ENCODE measurements at places on chromosomes 2 and 18.
A peak's percentile ranks its signal among the peaks of the same experiment; 100 is the strongest.

GRCh38 chr2:98478088-98478551, 33.5 kb downstream of the INPP4A start:
- DNase-seq: no peak

DNA sequence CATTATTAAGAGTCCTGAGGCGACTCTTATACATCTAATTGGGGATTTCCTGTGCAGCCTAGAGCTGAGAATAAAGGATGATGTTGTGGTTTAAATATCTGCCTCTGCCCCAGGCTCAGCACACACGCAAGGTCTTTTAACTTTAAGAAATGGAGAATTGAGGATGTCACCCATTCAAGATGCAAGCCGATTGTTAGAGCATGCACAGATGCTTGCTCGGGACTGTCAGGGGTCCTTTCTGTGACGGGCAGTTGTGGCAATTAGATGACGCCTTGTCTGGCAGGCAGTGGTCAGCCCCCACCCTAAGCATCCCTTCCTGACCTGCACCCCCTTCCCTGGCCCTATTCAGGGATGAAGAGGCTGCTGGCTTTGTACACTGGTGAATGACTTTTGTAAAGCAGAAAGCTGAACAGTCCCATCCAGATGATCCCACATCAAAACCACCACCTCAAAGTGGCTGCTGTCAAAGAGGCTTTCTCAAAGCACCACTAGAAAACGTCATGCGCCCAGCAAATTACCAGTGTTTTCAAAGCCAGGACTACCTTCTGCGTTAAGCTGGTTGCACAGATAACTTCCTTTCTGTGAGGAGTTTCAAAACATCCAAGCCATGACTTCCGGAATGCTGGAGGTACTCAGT, 23.7 kb downstream of the FAM178B start:
- no peak for DNase-seq

DNA sequence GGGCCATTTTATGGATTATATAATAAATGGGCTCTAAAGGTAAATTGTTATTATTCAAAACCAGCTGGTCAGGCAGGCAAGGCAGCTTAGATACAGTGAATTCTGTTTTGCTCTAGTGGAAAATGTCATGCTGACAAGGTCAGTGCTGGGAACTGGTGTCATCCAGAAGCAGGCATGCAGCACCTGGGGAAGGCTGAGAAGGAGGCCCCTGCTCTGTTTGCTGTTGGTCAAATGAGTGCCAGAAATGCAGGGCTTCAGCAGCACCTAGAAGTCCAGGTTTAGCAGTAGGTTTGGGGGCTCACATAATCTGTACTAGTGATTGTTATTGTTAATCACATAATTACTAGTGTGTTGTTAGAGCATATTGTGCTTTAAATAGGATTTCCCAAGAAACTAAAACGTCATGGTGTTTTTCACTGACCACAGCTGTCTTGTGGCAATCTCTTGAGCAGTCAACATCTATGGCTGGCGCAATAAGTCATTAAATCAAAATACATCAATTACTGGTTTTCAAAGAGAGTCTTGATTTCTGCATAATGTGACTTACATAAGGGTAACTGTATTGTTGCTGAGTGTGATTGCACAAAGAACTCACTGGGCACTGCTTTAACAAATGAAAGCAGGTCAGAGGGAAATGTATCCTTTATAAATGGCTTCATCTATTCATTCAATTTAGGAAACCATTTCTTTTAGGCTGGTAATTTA, 99.1 kb downstream of the MYO3B start:
- no peak for DNase-seq

DNA sequence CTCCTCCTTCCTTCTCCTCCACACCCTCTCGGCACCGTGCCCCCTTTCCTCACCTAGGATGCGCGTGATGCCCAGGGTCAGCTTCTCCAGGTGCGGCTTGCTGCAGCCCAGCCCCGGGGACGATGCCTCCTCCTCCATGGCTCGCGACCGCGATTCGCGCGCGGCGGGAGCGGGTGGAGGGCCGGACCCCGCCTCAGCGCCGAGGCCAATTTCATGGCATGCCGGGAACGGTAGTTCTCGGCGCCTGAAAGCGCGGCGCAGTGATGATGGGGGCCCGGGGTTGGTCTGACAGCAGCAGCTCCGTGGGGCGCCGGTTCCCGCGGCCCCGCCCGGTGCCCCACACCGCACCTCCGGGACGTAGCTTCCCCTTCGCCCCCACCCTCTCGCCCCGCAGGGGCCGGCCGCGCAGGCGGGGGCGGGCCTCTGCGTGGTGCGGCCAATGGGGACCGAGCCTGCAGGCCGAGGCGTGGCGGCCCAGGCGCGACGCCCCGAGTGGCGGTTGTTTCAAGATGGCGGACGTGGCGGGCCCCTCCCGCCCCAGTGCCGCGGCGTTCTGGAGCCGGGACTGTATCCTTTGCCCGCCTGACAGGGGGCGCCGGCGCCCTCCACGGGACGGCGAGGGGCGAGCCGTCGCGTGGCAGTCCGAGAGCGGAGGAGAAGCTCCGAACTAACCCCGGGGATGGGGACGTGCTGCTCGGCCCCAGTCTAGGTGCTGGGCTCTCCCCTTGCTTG, at the start of the genes KIAA1328 and TPGS2:
KIAA1328 (plus strand) TSS at position 498 of the 732 bp plus-strand sequence; CDS start at position 510, 12 bp downstream.
TPGS2 (minus strand) TSS at position 373 of the 732 bp plus-strand sequence; CDS start at position 138, 235 bp downstream.
- peak; percentile 84 for DNase-seq

DNA sequence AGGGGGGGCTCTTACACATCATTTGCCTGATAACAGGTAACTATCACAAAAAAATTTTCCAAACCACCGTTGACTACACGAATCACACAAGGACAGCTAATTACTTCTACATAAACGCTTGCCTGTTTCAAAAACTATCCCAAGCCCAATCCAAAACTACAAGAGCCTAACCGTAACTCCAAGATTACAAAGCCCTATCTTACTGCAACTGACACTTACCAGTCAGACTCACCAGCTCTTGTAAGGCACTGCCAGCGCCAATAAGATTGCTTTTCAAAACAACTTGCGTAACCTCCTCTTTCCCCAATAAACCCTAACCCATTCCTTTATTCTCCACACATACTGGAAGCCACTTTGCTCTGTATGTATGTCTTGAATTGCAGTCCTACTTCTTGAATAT, 148.4 kb downstream of the NBAS start:
- DNase-seq: no peak

DNA sequence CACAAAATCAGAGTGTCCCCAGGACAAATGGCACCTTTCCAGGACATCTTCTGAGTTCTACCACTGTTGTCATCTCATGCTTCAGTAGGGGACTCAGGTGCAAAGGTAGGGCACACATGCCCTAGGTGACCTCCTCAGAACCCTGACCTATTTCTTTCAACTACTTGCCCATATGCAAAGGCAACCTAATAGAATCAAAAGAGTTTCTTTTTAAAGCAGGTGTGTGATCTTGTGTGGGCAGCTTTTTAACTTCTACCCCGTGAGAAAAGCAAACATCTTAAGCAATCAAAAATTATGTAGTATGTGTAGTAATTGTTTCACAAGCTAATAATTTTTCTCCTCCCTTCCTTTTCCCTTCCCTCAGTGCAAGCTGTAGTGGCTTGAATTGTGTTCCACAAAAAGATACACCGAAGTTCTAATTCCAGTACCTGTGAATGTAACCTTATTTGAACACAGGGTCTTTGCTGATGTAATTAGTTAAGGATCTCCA, 333.1 kb downstream of the RND3 start:
- DNase-seq: no peak

DNA sequence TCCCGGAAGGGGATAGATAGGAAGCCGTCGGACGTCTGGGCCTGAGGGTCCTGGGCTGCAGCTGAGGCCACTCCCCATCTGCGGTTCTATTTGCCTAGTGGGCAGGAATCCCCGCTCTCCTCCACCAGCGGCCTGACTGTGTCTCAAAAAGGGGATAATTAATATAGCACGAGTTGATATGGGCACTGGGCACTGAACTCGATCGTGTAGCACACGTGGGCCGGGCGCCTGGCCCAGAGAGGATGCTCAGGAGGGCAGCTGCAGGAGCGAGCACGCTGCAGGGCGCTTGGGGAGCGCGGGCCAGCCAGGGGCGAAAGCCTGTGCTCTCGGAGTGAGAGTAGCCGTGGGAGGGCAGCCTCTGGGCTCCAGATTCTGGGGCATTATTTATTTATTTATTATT, 8.8 kb upstream of the GBX2 start:
- DNase-seq: no peak

GRCh38 chr2:9378433-9379390, 44.6 kb downstream of the ITGB1BP1 start:
- DNase-seq: peak; percentile 64

- no peak for DNase-seq
Measured at GRCh38 chr18:24388957-24389356, 8.7 kb downstream of the OSBPL1A start.

DNA sequence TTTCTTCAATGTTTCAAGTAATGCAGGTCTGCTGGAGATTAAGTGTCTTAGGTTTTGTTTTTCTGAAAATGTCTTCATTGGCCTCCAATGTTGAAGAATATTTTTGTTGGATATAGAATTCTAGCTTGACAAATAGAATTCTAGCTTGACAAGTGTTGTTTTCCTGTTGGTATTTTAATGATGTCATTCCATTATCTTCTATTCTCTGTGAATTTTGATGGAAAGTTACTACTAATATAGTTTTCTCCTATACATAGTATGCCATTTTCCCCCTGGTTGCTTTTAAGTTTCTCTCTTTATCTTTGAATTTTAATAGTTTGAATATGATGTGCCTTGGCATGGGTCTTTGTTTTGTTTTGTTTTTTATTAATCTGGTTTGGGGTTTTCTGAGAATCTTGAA, 119.9 kb downstream of the RAPGEF4 start:
- DNase-seq: no peak

DNA sequence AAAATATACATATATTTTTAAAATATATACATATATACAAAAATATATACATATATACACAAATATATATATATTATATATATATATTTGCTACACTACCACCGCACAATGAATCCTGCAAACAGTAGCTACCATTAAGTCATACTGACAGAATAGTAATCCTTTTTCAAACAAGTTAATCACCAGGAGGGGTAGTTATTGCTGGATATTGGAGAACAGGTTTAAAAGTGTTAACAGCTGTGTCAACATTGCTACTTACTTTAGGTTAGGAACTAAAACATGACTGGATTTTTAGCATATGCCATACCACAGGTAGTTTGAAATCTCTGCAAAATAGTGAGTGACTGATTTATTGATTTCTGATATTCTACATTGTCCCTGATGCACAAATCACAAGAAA, 529.1 kb upstream of the CDH7 start:
- DNase-seq: no peak

DNA sequence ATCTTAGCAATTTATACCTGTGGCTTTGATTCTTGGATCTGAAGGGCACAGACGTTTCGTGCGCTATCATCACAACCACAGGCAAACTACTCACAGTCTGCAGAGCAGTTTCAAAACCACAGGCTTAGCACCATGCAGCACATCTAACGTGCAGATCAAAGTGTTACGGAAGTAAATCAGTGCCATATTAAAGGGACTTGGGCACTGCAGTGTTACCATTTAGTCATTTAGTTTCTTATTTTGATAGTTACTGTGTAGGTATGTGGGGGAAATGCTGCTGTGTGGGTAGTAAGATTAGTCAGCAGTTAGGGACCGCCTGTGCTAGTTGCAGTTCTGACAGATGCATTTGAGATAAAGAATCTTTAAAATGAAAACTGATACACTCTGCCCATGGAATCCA, 384.0 kb downstream of the NBAS start:
- no peak for DNase-seq

- no peak for DNase-seq
Measured at GRCh38 chr2:75637568-75637967, 9.0 kb upstream of the MRPL19 start.

DNA sequence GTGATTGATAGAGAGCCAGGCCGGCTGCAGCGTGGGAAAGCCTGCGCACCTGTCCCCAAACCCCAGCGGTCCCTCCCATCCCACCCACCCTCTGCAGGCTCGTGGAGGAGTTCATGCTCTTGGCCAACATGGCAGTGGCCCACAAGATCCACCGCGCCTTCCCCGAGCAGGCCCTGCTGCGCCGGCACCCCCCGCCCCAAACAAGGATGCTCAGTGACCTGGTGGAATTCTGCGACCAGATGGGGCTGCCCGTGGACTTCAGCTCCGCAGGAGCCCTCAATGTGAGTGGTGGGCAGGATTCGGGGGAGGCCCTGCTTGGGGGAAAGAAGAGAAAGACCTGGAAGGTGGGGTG, 48.9 kb upstream of the ALPP start:
- no peak for DNase-seq

GRCh38 chr2:43111788-43112554, 114.4 kb downstream of the ZFP36L2 start:
- no peak for DNase-seq
